Central memory CD4-positive, alpha-beta T cell (primary cell): ENCODE measurements at places on chromosomes 3 and 15.

- DNase-seq, result no peak
These were observed 123.5 kb upstream of the IL12A start for GRCh38 chr3:159865041-159865579.

- DNase-seq, result no peak
These were observed 18.1 kb upstream of the ATP1B3 start for GRCh38 chr3:141858312-141858711.

DNA sequence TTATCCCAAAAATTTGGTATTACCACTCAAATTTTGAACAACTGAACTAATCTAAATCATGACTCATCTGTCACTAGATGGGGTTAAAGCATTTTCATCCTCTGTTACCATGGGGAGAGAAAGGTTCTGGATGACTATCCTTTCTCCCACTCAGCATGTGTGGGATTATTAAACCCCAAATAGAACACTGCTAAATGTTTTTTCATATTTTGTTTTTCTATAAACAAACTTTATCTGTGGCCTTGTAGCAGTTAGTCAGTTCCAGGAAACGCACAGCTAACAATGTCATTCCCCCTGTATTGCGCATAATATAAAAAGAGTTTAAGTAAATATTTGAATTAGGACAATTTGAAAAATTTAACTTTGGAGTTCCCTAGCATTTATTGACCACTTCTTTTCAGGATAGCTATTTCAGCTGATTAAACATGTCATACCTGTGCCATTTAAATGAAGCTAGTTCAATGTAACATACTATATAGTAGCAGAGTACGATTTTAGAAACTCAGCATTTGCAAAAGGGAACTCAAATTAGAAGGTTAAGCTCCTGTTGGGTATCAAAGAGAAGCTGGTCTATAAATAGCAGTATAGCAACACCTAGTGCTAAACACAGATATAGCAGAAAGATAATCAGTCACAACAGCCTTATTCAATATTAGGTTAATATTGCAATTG lies 9.2 kb upstream of the TMEM212 start:
- no peak for DNase-seq

GRCh38 chr15:29695489-29696167 lies 126.6 kb downstream of the TJP1 start:
- DNase-seq, result no peak

- DNase-seq, result no peak
These were observed 141.9 kb upstream of the C2CD4B start for GRCh38 chr15:62306851-62307504.

DNA sequence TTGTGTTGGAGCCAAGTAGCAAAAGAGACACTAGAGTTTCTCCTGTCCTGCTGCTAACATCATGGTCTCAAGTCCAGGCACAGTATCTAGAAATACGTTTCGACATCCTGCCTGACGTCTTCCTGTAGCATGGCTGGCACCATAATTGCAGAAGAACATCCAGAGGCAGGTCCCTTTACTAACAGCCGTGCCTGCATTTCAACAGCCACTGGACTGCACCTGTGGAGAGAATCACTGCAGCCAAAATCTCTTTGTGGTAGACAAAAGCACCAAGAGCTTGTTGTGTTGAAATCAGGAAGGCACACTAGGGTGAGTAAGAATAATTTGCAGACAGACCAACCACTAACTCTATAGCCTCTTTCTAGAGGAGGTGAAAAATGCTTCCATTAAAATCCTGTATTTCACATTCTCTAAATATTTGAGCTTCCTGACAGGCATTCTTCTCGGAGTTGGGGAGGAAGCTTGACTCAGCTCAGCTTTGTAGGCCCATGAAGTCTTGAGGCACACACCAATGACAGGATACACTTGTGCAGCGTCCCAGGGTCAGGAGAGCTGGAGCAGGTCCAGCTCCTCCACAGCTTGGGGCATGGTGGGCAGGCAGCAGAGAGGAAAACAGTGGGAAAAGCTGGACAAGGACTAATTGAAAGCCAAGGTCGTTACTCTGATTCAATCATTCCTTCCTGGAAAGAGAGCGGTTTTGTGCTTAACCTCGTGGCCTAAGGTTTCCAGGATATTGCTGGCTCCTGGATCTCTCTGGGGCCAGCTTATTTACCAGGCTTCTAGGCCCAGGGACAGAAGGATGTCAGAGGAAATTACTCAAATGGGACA lies 244.9 kb downstream of the FAM43A start:
- no peak for DNase-seq

GRCh38 chr3:28922376-28922775 lies 358.5 kb upstream of the RBMS3 start:
- DNase-seq, result no peak

- DNase-seq, result peak; percentile 62
These were observed 2.1 kb downstream of the TRIM69 start for GRCh38 chr15:44738340-44738984.

GRCh38 chr3:102356506-102356905 lies 78.3 kb upstream of the ZPLD1 start:
- no peak for DNase-seq

DNA sequence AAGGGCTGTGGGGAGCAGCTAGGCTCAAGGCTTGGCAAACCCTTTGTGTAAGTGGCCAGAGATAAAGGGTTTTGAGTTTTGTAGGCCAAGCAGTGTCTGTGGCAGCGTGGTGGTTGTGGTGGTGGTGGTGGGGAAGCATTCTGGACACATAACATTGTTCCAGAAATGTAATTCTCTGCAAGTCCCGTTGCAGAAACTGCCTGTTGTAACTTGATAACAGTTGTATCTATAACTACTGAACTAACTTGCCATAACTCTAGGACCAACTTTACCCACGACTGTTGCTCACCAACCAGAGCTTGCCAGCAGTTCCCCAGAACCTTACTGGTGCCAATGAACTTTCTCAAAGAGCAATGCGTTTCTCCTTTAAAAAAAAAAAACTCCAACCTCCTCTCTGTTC lies 18.1 kb upstream of the TMEM40 start:
- DNase-seq, result no peak

- DNase-seq, result no peak
These were observed 10.8 kb upstream of the LRRC15 start for GRCh38 chr3:194380326-194380725.

DNA sequence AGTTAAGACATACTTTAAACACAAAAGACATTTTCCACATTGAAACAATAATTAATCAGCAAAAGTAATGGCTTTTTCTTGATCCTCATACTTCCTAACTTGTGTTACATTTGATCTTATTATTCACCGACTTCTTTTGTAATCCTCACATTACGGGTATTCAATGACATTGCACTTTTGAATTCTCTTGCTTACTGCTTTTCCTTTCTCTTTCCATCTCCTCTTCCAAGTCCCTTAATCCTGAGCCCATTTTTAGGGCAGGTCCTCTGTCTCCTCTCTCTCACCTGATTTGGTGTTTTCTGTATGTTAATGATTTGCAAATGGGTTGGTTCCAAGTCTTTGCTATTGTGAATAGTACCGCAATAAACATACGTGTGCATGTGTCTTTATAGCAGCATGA lies 48.5 kb upstream of the RAP2B start:
- no peak for DNase-seq

- DNase-seq, result no peak
These were observed 98.9 kb upstream of the CHL1 start for GRCh38 chr3:97417-98258.

- DNase-seq, result no peak
These were observed 174.1 kb downstream of the SATB1 start for GRCh38 chr3:18250991-18251390.

- no peak for DNase-seq
These were observed 25.8 kb upstream of the ALDH1A3 start for GRCh38 chr15:100853676-100854440.

DNA sequence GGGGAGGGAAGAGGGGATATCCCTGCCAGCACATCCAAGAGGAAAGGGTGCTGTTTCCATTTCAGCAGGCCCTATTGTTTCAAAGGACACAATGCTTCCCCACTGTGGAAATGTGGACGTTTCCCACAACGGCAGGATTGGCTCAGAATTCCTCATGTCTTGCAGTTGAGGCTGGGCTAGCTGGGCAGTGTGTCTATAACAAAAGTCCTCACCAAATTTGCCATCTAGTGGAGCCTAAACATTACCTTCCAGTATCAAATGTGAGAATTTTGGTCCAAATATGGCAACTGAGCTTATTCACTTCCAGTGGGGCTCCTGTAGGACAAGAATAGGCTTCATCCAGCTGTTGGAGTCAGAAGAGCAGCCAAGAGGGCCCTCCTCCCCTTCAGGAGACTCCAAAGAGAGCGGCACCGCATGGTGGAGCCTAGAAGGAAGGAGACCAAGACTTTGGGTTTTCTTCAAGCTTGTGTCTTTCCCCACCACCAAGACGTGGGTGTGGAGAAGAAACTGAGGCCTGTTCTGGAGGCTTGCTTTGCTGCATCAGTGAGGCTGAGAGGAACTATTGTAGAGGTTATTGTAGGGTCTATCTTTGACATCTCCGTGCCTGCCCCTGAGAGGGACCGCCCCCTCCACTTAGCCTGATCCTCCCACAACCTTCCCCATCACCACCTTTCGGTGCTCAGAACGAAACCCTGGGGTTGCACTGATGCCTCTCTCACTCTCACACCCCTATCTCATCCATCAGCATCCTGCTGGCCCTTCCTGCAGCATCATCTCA lies 45.3 kb upstream of the SLCO2A1 start:
- DNase-seq, result no peak

- no peak for DNase-seq
These were observed 103.0 kb downstream of the PGPEP1L start for GRCh38 chr15:98904544-98904943.

DNA sequence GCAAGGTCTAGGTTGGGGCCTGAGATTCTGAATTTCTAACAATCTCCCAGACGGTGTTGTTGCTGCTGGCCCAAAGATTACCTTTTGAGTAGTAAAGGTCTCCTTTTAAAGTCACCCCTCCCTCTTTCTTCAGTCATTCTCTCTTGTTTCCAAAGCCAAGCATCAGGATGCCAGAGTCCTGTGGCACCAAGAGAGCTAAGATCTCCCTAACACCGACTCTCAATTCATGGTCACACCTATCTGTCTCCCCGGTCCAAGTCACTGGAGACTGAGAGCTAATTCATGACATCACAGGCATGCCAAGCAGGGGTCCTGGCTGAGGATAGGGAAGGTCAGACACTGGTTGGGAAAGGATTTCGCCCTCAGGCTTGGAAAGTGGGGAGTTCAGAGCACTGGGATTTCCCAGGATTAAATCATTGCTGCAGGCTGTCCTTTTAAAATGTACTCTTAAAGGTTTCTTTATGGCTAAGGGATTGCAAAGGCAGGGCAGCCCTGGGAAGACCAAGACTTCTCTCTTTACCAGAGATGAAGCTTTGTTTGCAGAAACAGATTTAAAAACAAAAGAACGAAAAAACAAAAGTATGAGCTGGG lies 7.3 kb downstream of the SHOX2 start:
- DNase-seq, result no peak

DNA sequence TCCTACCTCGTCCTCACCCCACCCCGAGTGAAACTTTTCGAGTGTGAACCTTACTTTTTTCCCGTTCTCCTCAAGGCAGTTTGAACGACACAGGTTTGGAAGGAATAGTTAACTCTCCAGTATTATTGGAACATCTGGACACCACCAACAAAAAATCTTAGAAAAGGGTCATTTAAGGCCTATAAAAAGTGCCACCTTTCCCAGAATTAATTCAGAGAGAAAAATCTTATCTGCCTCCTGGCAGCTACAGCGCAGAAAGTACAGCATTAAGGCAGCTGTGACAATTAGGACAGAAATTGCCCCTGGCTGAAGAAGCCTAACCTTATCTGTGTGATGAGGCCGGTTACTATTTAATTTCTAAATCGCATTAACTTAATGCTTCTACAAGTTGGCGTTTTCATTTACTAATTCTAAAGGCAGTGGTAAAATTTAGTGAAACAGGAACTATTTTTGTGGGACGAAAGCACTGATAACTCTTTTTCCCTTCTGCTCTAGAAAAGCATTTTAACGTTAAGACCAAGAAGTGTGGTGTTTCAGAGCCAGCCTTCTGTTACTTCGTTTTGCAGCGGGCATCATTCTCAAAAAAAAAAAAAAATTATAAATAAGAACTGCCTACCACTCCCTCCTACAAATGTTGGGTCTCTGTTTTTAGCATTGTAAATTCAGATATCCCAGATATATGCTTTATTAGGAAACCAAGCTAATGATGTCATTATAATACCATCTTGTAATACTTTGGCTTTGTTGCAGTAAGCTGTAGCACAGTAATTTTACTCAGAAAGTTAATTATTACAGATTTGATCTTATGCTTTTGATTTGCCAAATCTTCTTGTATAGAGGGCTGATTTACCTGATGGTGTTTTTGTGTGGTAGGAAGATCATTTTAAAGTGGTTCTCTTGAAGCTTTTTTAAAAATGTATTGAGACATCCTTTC lies 1.4 kb downstream of the ATP11B start:
- DNase-seq, result no peak

DNA sequence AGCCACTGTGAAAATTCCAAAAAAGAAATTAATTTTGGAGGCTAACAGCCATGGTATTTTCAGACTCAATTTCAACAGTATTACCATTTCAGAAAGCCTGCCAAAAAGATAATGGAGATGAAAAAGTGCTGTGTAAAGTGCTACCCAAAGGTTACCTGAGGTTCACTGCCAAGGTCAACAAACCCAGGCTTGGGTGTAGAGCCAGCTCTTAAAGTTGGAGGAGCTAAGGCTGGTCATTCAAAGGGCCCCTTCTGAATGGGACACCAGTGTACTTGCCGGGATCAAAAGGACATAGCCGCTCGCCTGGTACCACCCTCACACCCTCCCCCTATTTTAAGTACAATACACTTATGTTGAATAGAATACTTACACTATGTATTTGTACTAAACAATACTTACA lies 64.5 kb downstream of the ETV5 start:
- DNase-seq, result no peak

DNA sequence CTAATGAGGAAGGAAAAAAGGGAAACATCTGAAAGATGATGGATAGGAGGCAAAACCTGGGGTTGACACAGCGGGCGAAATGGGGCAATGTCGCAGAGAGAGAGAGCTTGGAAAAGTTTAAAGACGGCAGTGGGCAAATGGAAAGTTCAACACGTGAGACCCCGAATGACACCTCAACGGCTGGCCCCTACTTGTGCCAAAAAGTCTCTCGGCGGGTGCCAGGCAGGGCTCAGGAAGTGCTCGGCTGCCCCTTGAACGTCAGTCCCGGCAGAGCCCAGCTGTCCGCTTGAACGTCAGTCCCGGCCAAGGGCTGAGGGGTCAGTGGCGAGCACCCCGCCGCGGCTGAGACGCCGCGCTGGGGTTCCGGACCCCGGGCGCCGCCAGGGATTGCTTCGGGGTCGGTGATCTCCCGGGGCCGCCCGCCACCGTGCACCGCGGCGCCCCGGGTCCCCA lies 658 bp downstream of the EOGT start:
- DNase-seq, result no peak

DNA sequence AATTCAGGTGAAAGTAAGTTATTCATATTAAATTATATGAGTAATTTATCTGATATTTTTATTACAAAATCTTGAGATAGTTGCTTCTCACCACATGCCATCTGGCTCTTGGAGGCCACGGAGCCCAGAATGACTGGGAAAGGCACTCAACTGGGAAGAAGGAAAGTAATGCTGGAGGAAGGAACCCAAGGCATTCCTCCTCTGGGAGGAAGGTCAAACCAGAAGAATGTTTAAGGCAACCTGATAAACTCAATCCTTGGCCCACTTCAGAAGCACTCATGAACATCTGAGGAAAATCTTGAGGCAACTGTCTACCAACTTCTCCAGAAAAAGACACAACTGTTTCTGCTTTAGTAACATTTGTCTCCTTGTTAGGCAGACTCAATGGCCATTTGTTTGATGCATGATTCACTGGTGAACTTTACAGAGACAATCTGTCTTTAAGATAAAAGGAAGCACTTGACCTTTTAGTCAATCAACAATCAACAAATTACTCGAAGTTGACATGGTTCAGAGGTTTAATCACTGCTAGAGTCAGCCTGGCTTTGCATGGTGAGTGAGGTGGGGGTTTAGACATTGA lies 261.4 kb upstream of the MME start:
- DNase-seq, result no peak

GRCh38 chr3:31878231-31878838 lies 102.7 kb downstream of the OSBPL10 start:
- DNase-seq, result no peak
